ENCODE measurements at places on chromosomes 3 and 15.

- DNase-seq = no peak
These were observed 152.3 kb upstream of the ROPN1 start for GRCh38 chr3:124144035-124144814.

- DNase-seq = no peak
These were observed 382.1 kb downstream of the PLCL2 start for GRCh38 chr3:17266846-17267245.

- peak; percentile 65 for DNase-seq
These were observed 27.6 kb upstream of the UBE2E2 start for GRCh38 chr3:23175341-23176083.

GRCh38 chr3:185758912-185759311 lies 65.9 kb downstream of the IGF2BP2 start:
- DNase-seq = peak; percentile 40

GRCh38 chr3:19881852-19882251 lies 52.2 kb downstream of the EFHB start:
- DNase-seq = no peak

DNA sequence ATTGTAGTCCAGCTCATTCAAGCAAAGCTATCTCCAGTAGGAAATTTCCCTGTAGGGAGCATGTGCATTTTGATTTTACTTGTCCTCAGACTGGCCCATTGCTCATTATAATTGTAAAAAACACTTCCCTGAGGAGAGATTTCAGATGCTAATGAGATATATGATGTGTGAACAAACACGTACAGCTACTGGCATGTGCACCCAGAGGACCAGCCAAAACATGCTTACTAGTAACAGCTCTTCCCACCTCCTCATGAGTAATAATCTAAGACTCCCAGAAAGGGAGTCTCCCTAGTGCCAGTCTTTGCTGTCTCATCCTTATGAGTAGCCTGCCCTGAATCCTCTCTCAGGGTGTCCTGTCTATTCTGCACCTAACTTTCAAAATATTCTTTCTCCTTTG lies 43.4 kb downstream of the FBXO22 start:
- DNase-seq = no peak

DNA sequence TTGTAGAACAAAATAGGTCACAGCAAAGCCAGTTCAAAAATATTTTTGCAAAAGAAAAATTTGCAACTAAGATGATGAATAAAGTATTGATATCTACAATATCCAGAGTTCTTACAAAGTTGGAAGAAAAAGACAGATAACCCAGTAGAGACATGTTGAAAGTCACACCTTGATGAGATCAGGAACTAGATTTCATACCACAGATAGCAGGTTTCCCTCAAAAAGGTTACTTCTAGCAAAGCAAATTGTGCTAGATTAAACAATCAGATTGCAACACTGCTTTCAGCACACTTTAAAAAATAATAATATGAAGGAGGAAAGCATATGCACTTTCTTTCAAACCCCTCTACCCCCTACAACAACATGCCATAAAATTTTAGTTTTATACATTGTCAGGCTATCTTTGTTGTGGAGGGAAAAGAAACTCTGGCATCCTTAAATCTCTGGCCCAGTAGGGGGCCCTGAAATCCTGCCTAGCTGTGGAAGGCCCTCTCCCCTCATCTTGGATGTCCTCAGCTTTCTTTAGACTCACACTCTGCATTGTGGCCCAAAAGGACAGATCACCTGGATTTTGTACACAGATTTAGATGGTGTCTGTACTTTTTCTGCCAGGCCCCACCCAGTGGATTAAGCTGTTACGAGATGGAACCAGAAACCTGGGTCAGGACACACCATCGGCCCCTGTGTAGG lies 50.9 kb downstream of the CCR3 start:
- no peak for DNase-seq

DNA sequence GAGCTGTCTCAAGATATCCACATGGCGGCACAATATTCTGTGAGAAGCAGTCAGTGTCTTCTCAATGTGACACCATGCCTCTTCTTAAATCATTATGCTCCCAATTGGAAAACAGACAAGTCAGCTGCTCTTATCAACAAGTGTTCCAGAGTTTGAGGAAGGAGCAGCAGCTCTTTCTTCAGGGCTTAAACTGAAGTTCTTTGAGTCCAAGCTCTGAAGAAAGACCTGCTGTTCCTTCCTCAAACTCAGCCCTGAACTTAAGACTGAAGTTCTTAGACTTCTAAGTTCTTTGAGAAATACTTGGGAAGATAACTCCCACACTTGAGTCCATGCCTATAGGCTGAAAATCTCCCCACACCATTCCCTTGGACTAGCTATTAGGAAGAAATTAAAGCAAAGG lies 43.4 kb downstream of the NPTN start:
- DNase-seq = no peak

- no peak for DNase-seq
These were observed 13.2 kb downstream of the PAK6 start for GRCh38 chr15:40252141-40252437.

DNA sequence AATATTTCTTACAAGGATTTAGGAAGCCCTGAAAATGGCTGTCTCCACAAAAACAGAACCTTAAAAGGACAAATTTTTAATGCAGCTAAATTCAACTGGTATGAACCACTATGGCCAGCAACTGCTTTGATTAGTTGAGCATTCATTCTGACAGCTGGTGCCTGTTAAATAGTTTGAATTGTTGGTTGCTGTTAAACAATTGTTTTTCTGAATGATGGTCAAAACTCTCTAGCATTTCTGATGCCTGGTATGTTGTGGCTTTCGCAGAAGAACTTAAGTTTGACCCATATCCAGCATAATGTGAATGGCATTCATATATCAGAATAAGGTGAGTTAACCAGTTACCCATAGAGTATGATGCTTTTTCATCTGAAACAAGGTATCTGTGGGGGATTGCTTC lies 138.4 kb downstream of the MEIS2 start:
- no peak for DNase-seq

GRCh38 chr3:82002491-82002890 lies 241.0 kb upstream of the GBE1 start:
- DNase-seq = no peak

- no peak for DNase-seq
These were observed 78.4 kb downstream of the SPSB4 start for GRCh38 chr3:141129541-141130011.

DNA sequence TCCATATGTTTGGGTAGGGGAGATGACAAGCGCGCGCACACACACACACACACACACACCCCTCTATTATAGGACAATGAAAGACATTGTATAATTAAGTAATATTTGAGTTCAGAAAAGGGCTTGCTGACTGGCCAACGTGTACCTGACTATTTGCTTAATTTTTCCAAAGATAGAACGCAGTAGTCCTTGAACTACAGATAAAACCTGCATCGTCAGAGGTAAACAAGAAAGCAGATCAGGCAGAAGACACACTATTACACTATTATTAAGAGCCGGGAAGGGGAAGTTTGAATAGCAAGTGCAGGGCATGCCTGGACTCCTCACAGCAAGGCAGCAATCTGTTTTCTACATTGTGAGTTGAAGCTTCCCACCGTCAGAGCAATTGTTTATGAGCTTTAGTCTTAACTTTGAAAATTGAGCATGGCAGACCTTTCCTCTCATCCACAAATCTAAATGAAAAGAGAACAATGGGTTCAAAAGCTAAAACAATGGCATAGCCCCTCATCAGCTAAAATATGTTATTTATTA lies 427.7 kb downstream of the GABRG3 start:
- no peak for DNase-seq

- no peak for DNase-seq
These were observed 38.4 kb downstream of the SLMAP start for GRCh38 chr3:57794501-57794900.

DNA sequence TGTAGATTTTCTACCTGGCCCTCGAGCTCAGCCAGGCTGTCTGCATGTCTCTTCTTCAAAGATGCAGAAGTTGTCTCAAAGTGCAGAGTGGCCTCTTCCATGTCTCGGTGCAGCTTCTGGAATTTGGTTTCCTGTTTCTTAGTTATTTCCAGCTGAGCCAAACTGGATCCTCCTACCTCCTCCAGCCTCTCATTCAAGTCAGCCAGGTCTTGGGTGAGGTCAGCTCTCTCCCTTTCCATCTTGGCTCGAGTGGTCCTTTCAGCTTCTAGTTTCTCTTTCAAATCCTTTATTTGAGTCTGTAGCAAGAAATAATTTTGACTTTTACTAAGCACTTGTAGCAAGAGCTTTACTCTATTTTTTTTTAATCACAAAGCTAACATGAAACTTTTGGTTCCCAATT lies 81.8 kb downstream of the MYH15 start:
- no peak for DNase-seq

DNA sequence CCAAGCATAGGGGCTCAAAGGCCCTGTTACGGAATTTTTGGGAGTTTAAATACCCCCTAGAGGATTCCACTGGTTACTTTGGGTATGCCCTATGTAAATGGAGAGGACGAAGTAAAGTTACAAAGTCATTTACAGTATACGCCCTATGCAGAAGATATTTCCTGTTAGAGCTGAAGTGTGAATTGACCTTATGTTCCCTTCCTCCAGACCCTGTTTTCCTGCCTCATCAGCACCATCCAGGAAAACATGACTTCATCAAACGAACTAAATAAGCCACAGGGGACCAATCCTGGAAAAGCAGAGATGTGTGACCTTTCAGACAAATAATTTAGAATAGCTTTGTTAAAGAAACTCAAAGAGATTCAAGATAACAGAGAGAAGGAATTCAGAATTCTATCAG lies 177.4 kb downstream of the SQOR start:
- peak; percentile 54 for DNase-seq

- peak; percentile 94 for DNase-seq
These were observed 10.6 kb upstream of the LEO1 start for GRCh38 chr15:51982013-51982769.

DNA sequence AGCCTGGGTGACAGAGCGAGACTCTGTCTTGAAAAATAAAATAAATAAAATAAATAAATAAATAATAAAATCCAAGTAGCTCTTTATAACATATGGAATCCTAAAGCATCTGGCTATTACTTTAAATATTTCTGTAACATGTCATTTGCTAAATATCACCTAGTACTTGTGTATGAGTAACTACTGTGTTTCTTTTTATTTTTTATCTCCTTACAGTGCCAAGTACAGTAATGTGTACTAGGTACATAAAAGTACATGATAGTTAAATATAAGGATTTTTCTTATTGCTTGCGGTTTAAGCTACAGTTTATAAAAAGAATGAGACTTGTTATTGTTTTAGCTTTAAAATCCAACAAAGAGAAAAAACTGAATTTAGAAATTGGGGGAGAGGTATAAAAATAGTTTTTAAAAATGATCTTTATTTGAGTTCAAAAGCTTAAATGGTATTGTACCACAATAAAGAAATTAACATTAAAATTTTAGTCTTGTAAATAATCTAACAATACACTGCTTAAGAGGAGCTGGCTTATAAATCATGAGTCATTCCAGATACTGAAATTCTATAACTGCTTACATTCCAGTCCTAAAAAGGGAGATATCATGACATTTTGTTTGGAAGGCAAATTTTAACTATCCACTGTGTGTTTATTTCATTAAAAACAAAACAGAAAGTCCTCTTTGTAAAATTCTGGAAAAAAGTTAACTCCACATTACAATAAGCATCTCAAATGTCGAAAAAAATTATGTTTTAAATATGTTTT lies 73.1 kb downstream of the FGF7 start:
- no peak for DNase-seq

GRCh38 chr3:52019352-52020080 lies 23.8 kb upstream of the RPL29 start:
- no peak for DNase-seq

- no peak for DNase-seq
These were observed 247.9 kb downstream of the GBE1 start for GRCh38 chr3:81513591-81513990.

DNA sequence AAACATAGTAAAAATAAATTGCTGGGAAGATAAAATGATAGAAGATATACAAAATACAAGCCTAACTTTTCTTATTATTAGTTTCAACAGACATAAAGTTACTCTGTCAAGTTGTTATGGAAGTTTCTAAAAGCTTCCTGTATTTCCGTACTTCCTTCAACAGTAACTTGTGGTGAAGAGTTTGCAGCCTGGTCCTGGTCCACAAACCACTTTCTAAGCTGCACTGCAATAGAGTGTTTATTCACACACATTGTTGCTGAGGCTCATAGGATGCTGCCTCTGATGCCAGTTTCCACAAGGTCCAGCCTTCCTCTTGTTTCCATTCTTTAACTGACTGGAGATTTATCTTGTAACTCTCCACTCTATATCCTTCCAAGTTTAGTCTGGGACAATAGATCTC lies 39.4 kb upstream of the KY start:
- no peak for DNase-seq

DNA sequence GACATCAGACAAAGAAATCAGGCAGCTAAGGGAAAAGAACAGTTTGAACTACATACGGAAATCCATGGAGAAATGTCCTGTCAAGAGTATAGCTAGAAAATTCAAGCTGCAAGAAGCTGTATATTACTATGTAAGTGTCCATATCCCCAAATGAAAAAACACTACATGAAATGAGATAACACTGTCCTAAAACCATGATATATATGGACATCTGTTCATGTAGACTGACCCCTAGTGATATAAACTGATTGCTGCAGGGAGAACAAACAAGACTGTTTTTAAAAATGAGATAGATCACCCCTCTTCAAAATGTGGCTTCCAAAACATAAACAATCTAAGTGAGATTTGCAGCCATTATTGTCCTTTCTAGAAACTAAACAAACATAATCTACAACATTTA lies 985.6 kb downstream of the EPHA3 start:
- DNase-seq = no peak

DNA sequence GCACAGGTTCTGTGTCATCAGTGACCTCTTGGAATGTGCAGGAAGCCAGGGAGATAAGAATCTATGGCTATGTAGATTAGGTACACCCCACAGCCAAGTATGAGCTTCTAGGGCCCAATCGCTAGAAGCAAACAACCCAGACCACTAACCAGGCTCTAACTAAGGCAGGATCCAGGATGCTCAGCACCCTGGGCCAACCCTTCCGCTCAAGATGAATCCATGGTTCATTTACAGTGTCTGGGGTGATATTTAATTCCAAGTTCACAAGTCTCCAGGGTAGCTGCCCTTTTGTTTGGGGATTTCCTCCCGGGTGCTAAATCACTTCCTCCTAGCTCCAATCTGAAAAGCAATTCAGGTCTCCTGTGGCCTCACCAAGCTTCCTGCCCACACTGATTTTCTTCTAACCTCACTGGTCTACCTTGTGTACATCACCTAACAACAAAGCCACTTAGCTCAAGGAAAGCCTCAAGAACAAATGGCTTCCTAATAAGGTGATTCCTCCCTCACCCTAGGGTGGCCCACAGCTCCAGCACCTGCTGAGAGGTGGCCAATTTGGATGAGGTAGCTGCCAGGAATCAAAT lies 2.4 kb downstream of the EHD4 start:
- DNase-seq = peak; percentile 41

- DNase-seq = no peak
These were observed 21.0 kb upstream of the SEMA6D start for GRCh38 chr15:47696351-47696750.

Measured in endothelial cell of umbilical vein (primary cell).